ENCODE measurements at places on chromosomes 11 and 22.

DNA sequence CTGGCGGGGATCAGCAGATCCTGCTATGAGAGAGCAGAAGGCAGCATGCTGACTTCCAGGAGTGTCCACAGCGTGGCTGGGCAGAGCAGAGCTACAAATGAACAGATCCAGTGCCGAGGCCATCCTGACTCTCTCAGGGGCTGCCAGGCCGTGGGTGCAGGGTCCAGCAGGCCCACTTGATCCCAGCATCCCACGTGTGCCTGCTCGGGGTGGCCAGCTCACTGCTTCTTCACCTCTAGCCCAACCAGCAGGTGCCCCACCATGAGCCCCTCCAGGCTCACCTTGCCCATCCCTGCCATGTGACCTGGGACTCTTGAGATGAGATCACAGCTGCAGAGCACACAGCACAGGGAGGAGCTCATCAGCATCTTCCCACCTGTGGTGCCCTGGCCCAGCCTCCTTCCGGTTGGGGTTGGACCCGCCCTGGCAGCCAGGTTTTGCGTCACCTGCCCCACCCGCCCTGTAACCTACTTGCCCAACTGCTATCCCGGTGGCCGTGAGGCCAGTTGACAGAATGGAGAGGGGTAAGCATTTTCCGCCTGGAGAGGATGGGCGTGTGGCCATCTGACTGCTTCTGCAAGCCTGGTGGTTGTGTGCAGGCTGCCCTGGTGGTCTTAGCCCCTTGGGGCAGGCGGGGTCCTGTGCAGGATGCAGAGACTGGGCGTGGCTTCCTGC lies 11.0 kb downstream of the TANGO2 start:
- no peak for DNase-seq

GRCh38 chr11:27720277-27720830 lies 20.1 kb upstream of the BDNF start:
- peak; percentile 57 for DNase-seq

GRCh38 chr22:38202437-38203089 lies 769 bp downstream of the MAFF start:
- DNase-seq: peak; percentile 90

- DNase-seq: no peak
Observed at GRCh38 chr11:93481696-93482095, 61.5 kb downstream of the SMCO4 start.

GRCh38 chr11:91296629-91297028 lies 928.0 kb upstream of the FAT3 start:
- DNase-seq: no peak

GRCh38 chr11:11662578-11662977 lies 40.8 kb upstream of the GALNT18 start:
- DNase-seq: no peak

DNA sequence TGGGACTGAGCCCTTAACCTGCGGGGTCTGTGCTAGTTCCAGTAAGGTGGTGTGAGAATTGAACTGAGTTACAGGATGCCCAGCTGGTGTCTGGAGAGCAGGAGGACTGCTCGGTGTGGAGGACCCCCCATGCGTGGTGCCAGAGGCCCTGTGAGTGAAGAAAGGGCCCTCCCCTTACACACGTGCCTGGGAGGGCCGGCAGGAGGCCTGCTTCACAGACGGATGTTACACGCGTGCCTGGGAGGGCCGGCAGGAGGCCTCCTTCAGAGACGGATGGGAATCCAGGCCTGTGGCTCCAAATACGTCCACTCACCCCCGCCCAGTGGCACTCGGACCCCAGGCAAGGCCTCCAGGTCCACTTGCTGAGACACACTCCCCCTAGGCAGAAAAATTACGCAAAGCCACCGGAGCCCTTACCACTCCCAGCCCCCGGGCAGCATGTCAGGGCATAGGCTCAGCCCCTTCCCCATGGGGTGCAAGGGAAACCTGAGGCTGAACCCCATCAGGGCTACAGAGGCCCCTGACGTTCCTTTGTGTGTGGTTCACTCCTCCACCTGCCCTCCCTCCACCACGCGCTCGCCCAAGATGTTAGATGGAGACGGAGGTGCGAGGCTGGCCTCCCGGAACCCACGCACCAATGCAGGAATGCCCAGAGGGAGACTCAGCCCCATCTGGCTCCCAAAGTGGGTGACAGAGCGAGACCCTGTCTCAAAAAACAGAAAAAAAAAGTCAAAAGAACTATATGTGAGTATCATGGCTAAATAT lies 227.8 kb downstream of the BRD1 start:
- DNase-seq: no peak

DNA sequence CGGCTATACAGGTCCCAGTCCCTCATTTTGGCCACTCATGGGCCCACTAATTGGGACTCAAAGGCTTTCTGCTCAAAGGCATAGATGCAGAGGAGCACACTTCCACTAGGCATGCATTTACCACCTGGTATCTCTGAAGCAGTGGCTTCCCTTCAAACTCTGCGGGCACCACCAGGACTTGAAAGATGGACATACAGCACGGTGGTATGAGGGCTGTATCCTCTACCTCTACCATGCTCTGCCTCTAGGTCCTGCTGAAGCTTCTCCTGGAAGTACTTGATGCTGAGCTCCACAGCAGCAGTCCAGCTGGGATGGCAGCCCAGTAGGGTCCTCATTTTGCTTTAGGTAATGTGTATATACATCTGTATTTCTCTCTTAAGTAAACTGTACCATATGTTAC lies 49.9 kb downstream of the RAB6A start:
- DNase-seq: no peak

- no peak for DNase-seq
Observed at GRCh38 chr11:12968826-12969225, 40.3 kb upstream of the RASSF10 start.

DNA sequence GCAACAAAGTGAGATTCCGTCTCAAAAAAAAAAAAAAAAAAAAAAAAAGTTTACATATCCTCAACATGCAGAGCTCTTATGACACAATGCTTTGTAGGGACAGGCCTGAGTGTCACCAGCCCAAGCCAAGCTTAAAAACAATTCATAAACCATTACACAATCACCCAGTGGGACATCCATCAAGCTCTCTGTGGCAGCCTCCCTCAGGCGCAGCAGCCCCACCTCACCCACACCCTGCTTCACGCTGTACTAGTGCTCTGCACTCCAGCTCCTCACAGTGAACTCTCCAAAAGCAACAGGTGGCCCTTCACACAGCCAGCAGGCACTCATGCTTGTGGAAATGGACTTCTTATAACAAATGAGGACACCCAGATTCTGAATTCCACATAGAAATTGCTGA lies 3.5 kb upstream of the FOXRED2 start:
- no peak for DNase-seq

- DNase-seq: no peak
Observed at GRCh38 chr11:130194241-130195023, 34.9 kb downstream of the ST14 start.

- no peak for DNase-seq
Observed at GRCh38 chr11:125364121-125364826, 131.8 kb downstream of the FEZ1 start.

- DNase-seq: no peak
Observed at GRCh38 chr11:124753205-124753604, 1.1 kb upstream of the VSIG2 start.

- no peak for DNase-seq
Observed at GRCh38 chr22:41929418-41929810, 2.8 kb upstream of the TNFRSF13C start.

DNA sequence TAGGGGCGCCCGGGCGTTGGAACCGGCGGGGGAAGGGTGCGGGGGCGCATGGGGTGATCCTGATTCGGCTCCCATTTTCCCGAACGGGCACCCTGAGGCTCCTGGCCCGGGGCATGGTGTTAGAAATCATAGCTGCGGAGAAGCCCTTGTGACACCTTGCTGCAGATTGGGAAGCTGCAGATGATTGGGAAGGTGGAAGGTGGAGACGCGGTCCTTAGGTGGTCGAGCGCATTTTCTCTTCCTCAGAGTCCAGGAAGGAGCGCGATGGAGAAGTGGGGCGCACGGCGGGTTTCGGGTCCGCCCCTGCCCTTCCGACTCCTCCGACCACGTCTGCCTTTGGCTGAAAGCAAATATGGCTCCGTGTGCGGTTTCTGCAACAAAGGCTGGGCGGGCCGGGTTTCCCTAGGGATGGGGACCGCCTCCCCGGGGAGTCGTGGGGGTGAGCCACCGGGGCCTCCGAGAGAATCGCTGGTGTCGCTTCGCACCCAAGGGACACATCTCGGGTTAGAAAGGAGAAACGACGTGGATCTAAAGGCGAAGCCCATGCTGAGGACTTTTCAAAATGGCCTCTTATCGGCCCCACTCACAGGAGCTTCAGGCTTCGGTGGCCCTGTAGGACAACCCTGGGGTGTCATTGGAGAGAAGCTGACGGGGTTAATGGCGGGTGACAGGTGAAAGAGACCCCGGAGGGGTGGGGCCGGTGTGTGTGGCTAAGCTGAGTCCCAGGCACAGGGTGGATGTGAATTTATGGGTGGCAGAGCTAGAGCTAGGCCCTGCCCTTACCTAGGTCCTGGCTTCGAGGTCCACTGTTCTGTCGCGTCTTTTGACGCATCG lies 707 bp upstream of the FTH1 start:
- DNase-seq: peak; percentile 64

DNA sequence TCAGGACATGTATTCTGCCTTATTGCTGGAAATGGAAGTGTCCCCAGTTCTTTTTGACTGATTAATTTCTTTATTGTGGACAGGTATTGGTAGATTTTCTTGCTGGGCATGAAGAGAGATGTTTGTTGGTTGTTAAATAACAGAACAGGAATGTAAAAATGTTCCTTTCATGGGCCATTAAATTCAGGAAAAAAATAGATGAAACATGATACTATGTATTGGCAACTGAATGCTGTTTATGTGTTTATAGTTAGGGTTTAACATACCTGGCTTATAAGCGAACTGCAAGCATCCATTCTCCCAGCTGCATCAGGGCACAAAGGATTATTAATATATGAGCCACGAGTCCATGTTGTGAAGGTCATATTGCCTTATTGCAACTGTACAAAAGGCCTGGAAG lies 368.5 kb downstream of the NELL1 start:
- DNase-seq: no peak

DNA sequence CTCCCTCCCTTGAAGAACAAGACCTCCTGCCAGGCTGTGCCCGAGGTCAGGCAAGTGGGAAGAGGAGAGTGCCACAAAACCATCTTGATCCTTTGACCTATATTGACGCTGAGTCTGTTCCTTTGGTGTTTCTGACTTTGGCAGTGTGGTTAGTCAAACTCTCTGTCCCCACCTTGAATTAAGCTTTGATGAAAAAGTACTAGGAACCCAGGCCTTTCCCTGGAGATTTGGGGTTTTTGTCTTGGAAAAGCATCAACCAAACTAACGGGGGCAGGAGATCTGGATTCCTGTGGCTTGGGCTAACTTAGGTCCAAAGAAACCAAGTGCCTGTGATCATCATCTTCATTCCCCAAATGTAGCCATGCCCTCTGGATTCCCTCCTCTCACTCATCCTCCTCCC lies 40.4 kb downstream of the ARFGAP2 start:
- no peak for DNase-seq

DNA sequence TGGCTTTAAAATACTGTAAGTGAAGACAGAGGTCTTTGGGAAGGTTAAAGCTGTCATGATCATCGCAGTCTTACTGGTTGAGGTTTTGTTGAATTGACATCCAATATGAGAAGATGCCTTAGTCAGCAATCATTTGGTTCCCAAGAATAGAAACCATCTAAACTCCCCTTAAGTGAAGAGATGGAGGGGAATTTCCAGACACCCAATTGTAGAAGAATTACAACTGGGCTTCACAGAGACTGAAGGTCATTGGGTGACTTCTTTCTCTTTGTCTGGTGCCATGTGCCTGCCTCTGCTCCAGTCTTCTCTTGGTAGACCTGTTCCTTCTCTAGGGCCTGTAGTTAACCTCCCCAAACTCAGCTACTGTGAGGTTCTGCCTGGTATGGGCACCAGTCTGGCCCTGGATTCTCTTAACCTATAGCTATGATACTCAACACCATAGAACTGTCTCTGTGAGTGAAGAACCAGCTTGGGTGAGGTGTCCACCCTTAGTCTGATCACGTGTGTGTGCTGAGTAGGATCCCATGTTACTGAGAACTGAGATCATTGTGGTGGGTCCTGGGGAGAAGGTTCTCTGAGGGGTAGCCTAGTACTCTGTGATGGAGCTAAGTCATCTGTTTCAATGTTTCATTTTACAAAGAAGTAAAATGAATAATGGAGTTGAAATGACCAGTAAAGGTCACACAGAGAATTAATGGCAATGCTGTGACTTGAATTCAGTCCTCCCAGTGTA lies 182.5 kb downstream of the CSNK2A3 start:
- no peak for DNase-seq

- peak; percentile 65 for DNase-seq
Observed at GRCh38 chr11:71080239-71081097, 171.9 kb downstream of the SHANK2 start.

DNA sequence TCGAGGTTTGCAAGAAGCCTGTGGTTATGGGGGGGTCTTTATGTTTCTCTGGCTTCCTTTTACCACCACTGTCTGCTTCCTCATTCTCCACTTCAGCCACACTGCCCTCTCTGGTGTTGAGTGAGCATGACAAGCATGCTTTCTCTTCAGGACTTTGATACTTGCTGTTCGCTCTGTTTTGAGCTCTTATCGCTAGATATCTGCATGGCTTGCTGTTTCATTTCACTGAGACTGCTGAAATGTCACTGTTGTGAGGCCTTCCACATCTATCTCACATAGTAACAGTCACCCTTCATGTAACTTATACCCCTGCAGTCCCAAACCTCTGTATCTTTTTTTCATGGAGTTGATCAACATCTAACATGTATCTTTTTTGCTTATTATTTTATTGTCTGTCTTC lies 59.8 kb downstream of the TMEM135 start:
- no peak for DNase-seq

- DNase-seq: no peak
Observed at GRCh38 chr11:78100676-78101472, 21.2 kb upstream of the NDUFC2 start.

DNA sequence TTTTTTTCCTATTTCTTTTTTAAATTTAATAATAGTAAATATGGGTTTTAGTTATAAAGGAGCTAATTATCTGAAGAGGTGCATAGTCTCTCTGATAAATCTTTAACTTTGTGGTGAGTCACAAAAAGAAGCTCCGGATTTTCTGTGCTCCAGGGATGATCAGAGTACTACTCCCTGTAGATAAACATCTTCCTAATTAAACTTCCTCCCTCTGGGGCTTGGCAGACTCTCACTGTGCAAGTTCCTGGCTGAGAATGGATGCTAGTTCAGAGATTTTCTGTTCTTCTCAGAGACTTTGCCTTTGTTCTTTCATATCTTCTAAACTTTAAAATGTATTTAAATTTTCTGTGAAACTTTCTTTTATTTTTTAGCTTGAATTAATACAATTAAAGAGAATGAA lies at the start of gene OR10G7:
Gene OR10G7 (minus strand): TSS at position 72 of the 400 bp plus-strand sequence. CDS start 2,324 bp downstream, outside the sequence.
- DNase-seq: no peak

- DNase-seq: no peak
Observed at GRCh38 chr22:31326877-31327276, 19.3 kb downstream of the PATZ1 start.

- no peak for DNase-seq
Observed at GRCh38 chr22:27630754-27631153, 170.8 kb downstream of the MN1 start.

- no peak for DNase-seq
Observed at GRCh38 chr11:117378976-117379865, 51.6 kb downstream of the CEP164 start.
